ENCODE measurements at places on chromosomes 2 and 18.

GRCh38 chr2:14616950-14617349 lies 15.6 kb upstream of the LRATD1 start:
- no peak for DNase-seq

DNA sequence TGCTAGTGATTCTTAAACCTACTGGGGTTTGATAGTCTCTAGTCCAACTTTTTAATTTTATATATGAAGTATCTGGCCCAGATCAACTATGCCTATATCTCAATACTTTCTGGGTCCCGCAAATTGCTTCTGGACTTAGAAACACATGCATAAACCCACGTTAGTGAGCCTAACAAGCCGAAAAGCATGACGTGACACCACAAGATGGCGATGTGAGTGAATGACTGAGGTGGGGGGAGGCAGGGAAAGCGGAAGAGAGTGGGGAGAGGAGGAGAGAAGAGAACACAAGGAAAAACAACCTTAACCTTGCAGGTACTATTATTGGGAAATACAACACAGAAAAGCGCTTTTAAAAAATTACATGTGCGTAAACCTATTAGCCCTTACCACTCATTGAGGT lies 13.8 kb downstream of the PDIA6 start:
- DNase-seq, result no peak

DNA sequence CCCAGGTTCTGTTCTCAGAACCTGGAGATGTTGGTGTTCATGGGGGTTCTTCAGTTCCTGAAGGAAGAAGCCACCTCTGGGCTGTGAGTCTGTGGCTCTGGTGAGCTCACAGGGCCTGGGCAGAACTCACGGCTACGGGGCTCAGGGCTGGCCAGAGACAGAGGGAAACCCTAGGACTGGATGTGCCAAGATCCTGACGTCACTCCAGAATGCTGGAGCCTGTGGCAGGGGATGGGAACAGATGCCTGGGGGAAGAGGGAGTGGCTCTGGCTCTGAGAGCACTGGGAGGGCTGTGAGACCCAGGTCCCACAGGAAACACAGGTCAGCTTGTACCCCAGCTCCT lies at the start of gene OTOF:
Gene OTOF (minus strand): TSS at position 214 of the 343 bp plus-strand sequence.
- DNase-seq, result no peak

GRCh38 chr18:44789710-44790109 lies 109.0 kb downstream of the SETBP1 start:
- no peak for DNase-seq

DNA sequence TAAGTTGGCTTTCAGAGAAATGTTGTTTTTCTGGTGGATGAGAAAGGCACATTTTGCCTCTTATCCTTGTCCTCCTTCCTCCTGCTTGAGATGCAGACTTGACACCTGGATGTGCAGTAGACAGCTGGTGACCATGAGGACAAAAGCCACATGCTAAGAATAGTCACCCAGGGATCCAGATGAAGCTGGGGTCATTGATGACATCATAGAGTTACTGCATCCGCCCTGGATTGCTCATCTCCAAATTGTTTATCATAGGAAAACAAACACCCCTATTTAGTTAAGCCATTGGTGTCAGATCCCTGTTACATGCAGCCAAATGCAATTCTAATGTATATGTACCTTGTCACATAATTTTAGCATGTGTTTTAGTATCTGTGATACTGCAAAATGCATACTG lies 16.3 kb upstream of the SLC1A4 start:
- no peak for DNase-seq

GRCh38 chr18:76456823-76457222 lies 38.2 kb downstream of the ZNF516 start:
- no peak for DNase-seq

DNA sequence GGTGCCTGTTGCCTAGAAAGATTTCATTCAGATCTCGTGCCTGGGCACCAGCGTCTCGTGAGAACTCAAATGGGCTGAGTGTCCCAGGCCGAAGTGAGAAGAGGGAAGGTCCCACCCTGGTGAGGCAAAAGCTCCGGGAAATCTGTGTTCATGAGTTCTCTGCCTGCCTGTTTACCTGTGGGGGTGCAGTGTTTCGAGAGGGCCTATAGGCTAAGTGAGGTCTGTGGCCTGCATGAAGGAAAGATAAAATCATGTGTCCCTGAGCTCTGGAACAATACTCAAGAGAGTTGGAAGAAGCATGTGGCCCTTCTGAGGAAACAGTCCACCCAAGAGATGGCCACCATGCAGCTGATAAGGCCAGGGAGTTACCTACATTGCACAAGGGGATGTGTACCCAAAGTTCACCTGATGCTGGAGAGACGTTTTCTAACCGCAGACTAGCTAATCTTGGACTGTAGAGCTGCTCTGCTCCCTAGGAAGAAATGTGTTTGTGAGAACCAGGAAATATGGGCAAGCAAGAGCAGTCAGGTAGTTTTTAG lies 63.5 kb upstream of the ST3GAL5 start:
- no peak for DNase-seq

- DNase-seq, result no peak
These were observed 40.6 kb downstream of the TRABD2A start for GRCh38 chr2:84840306-84840705.

- no peak for DNase-seq
These were observed 95.9 kb upstream of the LCLAT1 start for GRCh38 chr2:30351116-30351515.

DNA sequence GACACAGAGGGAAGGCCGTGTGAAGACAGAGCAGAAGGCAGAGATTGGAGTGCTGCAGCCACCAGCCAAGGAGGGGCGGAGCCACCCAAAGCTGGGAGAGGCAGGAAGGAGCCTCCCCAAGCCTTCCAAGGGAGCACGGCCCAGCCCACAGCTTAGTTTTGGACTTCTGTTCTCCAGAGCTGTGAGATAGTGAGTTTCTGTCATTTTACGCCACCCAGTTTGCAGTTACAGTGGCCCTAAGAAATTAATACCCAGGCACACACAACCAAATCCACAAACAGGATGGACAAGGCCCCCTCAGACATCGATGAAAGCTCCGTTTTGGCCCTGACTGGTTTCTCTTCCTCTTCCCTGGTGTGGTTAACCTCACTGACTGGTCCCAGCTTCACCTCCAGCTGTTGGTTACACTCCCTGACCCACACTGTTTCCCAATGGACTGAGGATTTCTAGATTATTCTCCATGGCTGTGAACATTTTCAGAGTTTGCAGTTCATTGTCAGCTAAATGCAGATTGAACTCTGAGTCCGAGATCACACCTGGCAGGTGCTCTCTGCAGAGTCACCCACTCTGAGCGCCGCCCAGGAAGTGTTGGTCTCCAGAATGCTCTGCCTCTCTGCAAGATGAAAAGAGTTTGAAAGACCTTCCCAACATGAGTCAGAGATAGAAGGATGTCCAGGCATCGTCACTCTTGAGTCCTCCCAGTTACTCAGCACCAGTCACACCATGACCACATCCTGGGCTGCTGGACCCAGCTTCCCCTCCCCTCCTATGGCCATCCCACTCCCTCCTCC lies 100.2 kb downstream of the TWIST2 start:
- no peak for DNase-seq

DNA sequence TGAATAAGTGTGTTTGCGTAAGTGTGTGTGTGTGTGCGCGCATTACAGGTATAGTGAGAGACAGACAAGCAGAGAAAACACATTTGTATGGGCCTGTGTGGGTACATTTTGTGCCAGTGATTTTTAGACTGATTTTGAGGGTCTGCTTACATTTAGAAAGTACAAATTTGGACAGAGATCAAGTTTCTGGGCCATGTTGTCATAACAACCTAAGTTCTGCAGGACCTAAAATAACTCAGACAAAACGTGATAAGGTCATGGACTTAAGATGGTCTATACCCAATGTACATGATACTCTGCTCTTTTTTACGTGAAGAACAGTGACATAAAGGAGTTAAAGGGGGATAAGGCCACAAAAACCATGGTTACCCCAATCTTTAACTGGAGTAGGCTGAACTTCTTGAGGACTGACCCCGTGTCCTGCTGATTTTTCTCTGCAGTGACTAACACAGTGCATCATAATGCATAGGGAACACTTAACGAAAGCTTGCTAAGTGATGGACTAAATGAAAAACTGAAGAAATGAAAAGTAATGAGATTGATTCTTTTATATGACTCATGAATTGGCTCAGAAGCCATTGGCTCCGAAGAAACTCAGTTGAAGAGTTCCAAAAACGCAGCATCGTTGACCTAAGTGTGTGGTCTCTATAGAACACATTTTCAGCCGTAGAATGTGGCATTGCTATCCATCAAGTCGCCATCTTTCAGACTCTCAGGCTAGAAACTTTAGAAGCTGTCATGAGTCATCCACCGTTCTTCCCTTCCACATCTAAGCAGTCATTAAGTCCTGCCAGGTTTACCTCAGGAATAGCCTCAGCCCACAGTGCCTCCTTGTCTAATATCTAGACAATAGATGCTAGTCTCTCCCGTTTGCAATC lies 61.6 kb upstream of the NCOA1 start:
- no peak for DNase-seq

DNA sequence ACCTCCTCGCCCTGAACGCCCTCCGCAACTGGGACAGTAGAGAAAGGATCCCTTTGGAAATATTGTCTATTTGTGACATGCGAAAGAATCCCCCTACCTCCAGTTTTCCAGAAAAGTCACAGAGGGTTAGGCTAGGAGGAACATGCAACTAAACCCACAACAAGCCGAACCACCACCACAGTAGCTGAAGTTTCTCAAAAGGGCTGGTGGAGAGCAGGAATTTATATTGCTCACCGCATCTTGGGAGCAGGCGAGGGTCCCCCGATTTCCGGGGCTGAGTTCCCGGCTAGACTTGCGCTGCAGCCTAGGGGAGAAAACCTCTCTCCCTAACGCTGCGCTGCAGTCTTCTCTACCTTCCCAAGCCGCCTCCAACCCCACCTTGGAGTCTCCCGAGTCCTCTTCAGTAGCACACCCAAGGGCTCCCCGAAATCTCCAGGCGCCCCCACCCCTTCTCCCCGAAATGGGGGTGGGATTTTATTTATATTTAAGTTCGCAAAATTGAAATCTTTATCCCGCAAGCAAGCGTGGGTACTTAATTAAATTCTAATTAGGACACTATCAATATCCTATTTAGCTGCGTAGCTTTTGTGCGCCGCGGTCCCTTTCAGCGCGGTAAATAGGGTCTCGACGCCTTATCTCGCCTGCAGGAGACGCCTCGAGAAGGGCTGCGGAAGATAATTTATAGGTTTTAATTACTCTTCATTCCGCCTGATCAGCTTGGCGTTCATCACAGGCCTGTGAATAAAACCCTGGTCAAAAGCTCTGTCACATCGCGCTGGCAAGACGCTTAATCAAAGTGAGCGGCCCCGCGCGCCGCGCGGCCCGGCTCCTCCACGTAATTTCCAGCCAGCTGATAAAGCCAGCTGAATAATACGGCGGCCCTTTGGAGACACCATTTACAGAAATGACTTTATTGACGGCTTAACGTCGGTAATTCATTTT lies 2.0 kb upstream of the EN1 start:
- DNase-seq, result no peak

- peak; percentile 75 for DNase-seq
These were observed 11.2 kb downstream of the ARHGEF4 start for GRCh38 chr2:130847776-130848525.

GRCh38 chr2:2324119-2324518 lies 7.0 kb downstream of the MYT1L start:
- no peak for DNase-seq

- DNase-seq, result peak; percentile 87
These were observed 4.0 kb downstream of the EMX1 start for GRCh38 chr2:72921088-72921851.

- DNase-seq, result no peak
These were observed 15.5 kb upstream of the GALNT1 start for GRCh38 chr18:35566019-35566418.

GRCh38 chr2:5700551-5700950 lies 8.4 kb downstream of the SOX11 start:
- no peak for DNase-seq

- no peak for DNase-seq
These were observed 98.7 kb downstream of the GRB14 start for GRCh38 chr2:164522561-164522981.

DNA sequence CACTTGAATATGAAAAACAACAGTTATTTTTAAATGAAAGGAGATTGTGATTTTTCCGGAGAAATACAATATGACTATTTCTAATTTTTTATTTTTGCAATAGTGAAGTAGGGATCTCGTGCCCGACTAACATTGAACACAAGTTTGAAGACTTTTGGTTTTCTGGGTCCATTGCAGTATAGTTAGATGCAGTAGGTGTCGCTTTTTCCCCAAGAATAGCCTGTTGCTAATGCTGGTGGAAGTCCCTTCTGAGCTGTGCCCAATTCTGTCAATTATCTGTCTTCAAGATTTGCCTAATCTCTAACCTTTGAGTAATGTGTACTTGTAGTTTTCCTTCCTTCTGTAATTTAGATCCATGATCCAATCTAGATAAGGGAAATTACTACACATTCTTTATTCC lies 36.5 kb downstream of the SEMA4F start:
- no peak for DNase-seq

GRCh38 chr2:137521653-137522619 lies 442.3 kb upstream of the HNMT start:
- no peak for DNase-seq

DNA sequence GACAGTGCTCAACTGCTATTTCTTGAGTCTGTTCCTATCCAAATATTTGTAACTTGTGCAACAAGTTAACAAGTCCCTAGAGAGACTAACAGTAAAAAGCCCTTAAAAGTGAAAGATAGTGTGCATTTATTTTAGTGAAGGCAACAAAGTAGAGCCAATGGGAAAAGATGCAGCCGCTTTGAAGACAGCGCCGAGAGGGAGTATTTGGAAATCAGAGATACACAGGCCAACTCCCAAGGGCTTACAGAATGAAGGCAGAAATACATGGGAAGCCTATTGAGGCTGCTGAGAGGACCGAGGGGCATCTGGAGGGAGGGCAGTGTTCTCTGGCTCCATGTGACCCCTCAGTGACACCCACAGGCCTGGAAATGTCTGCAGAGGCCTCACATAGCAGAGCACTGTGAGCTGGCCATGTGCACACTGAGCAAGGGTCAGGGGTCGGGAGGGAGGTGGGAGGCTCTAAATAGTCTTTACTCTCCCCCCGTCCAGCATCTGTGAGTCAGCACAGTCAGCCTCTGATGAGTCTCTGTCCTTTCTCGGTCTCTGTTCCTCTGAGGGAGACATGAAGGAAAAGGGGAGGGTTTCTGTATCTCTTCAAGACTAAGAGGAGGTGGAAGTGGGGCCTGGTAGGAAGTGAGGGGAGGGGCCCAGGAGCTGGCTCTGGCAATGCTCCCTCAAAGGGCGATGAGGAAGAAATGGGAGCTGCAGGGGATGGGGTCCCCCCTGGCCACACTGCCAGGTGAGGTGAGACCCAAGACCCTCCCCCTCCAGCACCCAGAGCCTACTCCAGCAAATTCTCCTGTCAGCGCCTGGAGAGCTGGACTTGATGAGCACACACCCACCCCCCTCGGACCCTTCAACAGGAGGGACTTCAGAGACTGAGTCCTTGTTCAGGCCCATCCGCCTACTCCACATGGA lies 133.6 kb downstream of the SP3 start:
- no peak for DNase-seq

GRCh38 chr18:25533218-25533617 lies 181.3 kb upstream of the ZNF521 start:
- no peak for DNase-seq

DNA sequence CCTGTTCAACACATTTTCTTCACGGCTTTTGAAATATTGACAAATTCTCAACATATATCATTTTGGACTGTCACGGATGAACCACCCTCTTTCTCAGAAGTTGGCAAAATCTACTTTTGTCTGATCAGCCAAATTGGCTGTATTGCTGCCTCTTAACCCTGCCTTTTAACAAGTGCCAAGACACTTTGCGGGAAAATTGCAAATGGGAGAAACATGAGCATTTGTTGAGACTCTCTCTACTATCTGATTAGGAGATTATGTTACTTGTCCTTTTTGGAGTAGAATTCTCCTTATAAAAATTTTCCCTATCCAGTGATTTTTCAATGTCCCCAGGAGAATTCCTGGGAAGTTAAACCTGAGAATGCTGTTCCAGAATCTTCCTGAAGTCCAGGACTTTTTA lies 256.2 kb upstream of the ZSWIM2 start:
- DNase-seq, result no peak

Data from chondrocyte (in vitro differentiated cells).